Activated naive CD8-positive, alpha-beta T cell treated with anti-CD3 and anti-CD28 coated beads, Interleukin-2, amount 10 ng/mL, durations not matched to agents 7 days and 5 days (primary cell): ENCODE measurements at places on chromosomes 13 and 19. TPM values are rescaled to one million over a fixed set of nuclear protein-coding genes. Genes with fewer than 3 reads are reported as not detected.
A peak's percentile ranks its signal among the peaks of the same experiment; 100 is the strongest.

- no peak for DNase-seq
These were observed 737 bp downstream of the XRCC1 start for GRCh38 chr19:43574424-43575155.

DNA sequence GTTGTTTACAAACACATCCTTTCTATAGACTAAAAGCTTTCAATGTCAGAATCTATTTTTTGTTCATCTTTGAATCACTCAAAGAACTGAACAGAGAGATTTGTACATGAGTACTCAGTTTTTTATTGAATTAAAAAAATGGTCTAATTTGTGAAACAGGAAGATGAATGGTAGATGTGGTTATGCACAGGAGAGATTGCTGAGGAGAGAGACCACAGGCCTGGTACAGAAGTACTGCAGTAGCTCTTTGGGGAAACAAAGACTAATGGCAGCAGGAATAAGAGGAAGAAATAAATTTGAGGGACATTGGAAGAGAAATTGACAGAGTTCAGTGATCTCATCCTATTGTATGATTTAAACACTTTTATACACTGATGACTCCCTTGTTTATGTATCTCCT is 222.0 kb upstream of the ARGLU1 start:
- no peak for DNase-seq

GRCh38 chr13:91248249-91248648 is 99.2 kb upstream of the MIR17HG start:
- DNase-seq, result no peak

DNA sequence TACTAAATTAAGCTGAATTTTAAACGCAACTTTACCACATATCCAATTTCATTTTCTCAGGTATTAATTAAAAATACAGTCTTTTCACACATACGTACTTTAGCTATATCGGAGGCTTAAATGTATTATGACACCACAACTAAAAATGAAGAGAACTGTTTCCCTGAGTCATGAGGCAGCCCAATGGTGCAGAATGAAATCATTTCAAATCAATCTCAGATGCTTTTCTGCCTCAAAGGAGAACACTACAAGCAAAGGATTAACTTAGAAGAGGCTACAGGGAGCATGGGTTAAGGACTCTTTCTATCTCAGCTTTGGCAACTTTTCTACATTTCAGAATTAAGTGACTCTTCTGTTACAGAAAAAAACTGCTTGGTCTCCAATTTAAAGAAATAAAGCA is 516.3 kb upstream of the HTR2A start:
- DNase-seq, result no peak

DNA sequence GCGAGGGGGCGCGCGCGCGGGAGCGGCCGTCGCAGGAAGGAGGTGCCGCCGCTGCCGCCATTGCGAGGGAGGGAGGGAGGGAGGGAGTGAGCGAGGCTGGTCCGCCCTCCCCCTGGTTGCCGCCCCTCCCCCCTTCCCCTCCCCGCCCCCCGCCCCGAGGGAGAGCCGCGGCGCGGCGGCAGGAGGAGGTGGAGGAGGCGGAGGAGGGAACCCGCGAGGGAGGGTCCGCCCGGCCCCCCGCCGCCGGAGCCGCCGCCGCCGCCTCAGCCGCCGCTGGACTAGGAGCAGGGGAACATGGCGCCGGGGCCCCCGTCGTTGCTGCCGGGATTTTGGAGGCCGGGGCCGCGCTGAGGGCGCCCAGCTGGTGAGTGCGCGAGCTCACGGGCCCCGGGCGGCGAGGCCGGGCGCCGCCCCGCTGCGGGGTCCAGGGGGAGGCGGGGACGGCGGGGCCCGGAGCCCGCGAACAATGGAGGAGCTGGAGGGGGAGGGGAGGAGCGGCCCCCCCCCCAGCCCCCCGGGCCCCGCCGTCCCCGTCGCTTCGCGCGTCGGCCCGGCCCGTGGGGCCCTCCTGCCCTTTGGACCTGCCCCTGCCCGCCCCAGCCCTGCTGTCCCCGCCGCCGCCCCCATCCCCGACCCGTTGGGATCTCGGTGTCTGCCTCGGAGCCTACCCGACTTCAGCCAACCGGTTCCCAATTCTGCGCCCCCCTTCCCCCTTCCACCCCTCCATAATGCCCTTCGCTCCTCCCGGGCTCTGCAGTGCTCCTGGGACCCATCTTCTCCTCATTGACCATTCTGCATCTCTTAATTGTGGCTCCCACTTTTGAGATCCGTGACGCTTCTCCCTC is at the start of gene ARHGAP35:
ARHGAP35 (plus strand) TSS at position 152 of the 845 bp plus-strand sequence. CDS start 57,679 bp downstream, outside the sequence.
- DNase-seq, result no peak

GRCh38 chr19:45613926-45614725 is 12.1 kb upstream of the GPR4 start:
- DNase-seq, result no peak

- no peak for DNase-seq
These were observed 69.8 kb upstream of the STARD13 start for GRCh38 chr13:33355201-33355895.

GRCh38 chr19:16940626-16941025 is 51.8 kb downstream of the F2RL3 start:
- DNase-seq, result no peak

DNA sequence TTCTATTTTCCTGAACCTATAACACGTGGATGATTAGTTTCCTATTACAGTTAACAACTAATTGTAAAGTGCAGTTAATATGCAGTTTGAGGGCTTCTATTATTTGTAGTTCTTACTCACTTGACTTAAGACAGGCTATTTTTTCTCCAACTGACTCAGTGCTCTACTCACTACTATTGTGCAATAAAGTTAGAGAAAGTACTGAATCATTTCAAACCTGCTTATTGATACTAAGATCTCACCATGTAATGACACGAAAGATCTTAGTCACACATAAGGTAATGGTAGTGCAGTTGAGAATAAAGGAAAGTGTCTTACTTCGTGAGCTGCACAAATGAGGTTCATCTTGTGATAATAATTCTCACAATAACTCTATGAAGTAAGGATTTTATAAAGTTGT is 22.8 kb upstream of the ITM2B start:
- no peak for DNase-seq

DNA sequence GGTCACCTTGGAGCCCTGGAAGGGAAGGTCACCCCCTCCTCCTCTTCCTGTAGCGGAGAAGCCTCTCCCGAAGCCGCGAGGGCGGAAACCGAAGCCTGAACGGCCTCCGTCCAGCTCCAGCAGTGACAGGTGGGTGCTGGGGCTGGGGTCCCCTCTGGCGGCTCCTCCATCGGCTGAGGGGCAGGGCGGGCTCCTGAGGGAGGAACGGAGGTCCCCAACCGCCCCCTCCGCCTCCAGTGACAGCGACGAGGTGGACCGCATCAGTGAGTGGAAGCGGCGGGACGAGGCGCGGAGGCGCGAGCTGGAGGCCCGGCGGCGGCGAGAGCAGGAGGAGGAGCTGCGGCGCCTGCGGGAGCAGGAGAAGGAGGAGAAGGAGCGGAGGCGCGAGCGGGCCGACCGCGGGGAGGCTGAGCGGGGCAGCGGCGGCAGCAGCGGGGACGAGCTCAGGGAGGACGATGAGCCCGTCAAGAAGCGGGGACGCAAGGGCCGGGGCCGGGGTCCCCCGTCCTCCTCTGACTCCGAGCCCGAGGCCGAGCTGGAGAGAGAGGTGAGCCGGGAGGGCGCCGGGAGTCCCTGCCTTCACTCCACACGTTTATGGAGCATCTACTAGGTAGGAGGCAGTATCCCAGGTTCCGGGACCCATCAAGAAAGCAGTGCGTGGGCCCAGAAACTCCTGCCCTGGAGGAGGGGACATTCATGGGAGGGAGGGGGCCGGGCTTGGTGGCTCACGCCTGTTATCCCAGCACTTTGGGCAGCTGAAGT is 22.0 kb downstream of the HDGFL2 start:
- DNase-seq, result no peak

DNA sequence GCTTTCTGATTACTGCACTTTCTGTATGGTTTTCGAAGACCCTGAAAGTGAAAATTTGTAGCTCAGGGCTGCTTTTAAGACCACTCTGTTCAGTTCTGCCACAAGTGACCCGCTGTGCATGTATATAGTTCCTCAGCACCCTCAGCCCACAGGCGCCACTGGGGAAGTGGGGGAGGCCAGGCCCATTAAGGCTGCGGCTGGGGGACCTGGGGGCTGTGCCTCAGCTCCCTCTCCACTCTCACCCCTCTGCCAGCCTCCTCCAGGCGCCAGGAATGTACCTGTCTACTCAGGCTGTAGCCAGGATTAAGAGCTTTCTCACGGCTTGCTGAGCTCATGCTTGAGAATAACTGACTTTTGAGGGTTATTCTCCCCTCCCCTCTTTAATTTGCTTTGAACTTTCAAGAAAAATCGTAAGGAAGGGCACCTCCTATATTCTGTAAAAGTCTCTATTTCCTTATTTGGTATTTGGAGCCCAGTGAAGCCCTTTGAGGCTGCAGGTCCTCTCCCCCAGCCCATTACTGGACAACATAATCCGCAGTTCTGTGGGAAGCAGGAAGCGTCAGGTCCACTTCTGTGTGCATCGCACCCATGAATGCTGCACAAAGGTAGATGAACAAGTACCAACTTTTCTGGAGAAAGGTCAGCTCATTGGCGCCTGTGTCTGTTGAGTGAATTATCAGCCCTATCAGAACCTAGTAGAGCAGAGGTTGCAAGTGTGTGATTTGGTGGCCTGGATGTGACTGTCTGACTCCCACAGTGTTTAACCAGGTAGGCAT is 29.6 kb downstream of the GJA3 start:
- no peak for DNase-seq

DNA sequence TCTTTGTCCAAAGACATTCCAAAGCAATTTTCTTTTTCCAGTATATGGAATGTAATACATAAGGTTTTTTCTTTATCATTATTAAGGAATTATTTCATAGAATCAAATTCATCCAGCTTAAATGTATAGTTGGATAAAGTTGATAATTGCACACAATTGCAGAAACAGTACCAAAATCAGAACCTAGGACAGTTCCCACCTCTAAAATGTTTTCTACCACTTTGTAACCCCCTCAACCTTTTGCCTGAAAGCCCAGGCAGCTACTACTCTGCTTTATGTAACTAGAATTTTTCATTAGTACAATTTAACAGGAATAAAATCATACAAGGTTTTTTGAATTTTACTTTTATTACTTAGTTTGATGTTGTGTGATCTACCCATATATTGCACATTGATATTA is 98.0 kb downstream of the PRR20E start:
- no peak for DNase-seq

DNA sequence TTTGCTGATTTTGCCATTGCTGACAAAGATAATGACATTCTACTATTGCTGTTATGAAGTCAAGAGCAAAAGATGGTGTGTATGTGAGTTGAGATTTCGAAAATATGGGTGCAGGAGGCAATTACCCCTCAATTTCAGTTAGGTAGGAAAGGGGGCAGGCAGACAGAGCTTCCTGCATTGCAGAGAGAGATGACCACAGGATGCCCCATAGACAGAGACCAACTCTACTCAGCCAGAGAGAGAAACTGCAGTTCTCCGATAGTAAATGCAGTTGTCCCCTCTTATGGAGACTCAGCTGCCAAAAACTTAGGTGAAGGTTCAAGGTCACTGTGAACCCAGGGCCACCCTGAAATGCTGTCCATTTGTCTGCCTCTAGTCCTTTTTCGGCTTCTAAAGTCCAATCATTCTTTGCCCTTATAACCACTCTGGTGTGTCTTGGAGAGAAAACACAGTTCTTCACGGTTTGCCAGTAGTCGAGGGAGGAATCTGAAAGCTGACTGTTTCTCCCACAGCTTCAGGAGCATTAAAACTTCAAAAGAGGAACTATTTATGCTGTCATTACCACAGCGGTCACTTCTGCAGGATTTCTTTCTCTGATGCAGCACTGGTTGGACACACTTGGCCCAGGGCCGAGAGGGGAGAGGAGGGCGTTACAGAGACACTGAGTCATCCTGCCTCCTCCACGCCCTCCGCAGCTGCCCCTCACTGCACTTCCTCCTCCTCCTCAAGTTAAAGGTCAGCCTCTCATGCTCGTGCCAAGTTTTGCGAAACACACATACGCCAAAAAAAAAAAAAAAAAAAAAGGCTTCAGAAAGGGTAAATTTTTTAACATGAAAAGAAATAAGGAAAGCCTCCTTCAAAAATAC is 264.3 kb downstream of the FOXO1 start:
- no peak for DNase-seq

- DNase-seq, result no peak
These were observed 1431.0 kb upstream of the ATXN8OS start for GRCh38 chr13:68676513-68677115.

DNA sequence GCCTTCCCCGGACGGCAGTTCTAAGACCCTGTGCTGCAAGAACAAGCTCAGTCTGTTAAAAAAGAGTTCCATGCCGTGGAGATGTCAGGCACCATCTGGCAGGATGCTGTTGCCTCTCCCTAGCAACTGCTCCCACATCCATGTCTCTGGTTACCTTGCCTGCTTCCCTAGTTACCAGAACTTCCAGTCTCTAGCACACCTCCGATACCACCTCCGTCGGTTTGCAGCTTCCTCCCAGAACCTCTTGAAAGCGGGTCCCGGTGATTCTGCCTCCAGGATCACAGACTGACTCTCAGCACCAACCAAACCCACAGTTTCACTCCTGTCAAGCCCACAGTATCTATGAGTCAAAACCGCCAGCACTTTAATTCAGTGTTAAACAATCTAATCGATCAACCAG is 55.4 kb downstream of the KCTD12 start:
- no peak for DNase-seq

- no peak for DNase-seq
These were observed 2.6 kb downstream of the ACSBG2 start for GRCh38 chr19:6138066-6138465.

DNA sequence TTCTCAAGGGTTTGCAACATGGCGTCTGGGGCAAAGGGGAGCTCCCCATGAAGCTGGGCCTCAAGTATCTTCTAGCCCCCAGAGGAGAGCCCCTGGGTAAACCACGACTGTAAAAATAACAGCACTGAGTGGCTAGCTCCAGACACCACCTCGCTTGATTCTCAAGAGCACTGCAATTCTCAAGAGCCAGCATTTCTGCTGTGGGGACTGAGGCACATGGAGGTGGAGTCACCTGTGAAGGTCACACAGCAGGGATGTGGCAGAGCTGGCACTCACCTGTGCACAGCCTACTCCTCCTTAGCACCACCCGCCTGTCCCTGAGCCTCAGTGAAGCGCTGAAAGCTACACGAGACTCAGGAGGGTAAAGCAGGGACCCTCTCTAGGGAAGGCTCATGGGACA is 20.7 kb upstream of the CCNP start:
- DNase-seq, result no peak

- peak; percentile 64 for DNase-seq
These were observed 15.9 kb downstream of the ZNF787 start for GRCh38 chr19:56105090-56105701.

DCAF15 gene
- 106 TPM for total RNA-seq

FOSB gene
- total RNA-seq, result 68.7 TPM

IGFL3 gene
- total RNA-seq, result not detected

ZNF793 gene
- total RNA-seq, result 10.6 TPM
